ENCODE measurements at places on chromosomes 2 and 18. TPM values are rescaled to one million over a fixed set of nuclear protein-coding genes. Genes with fewer than 3 reads are reported as not detected.

The TWSG1 gene
- 107 TPM for total RNA-seq

The RTP5 gene
- not detected for total RNA-seq

The MAP3K19 gene
- not detected for total RNA-seq

The EFEMP1 gene
- total RNA-seq: 1,782 TPM

The MSTN gene
- 1.3 TPM for total RNA-seq

GRCh38 chr2:208042041-208042440 lies 16.7 kb upstream of the PLEKHM3 start:
- DNase-seq: no peak
- H3K4me3 ChIP-seq: no peak overlapping the region
- H3K4me1 ChIP-seq: no peaks in the 10 kb centered on the region
- no peaks in the 10 kb centered on the region for H3K27me3 ChIP-seq
- H3K36me3 ChIP-seq: no peaks in the 10 kb centered on the region

DNA sequence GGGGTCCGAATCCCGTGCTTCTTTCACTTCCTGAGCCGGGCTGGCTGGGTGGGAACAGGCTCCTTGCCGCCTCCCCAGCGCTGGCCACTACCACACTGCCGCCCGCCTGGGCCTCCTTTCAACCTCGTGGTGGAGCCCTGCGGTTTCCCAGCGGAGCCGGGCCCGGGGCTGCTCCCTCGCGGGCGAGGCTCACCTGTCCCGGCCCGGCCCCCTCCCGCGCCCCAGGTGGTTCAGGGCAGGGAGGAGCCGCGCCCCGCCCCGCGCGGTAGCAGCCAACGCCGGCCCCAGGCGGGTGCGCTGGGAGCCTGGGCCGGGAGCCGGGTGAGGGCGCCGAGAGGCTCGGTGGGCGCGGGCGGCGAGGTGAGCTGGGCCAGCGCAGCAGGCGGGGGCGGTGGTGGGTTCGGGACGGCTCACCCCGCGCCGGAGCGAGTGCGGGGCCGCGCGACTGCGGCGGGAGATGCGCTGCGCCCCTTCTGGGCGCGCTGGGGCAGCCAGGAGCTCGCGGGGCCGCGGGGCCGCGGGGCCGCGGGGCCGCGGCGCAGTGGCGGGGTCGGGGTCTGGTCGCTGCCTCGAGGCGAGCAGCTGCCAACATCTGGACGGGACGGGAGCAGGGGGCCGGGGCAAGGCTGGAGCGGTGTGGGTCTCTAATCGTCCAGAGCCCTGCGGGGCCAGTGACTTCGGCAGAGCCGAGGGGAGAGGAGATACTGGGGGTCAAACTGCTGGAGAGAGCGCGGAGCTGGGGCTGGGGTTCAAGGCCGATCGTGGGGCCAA lies at the start of gene LYPD6B:
Gene LYPD6B (plus strand): TSS at position 258 of the 771 bp plus-strand sequence. CDS start 92,250 bp downstream, outside the sequence.
- H3K4me1 ChIP-seq: no peaks in the 10 kb centered on the region
- no peak for DNase-seq
- H3K4me3 ChIP-seq: peak within 1 kb of the TSS; percentile 49

- H3K4me1 ChIP-seq: peaks cover 16% of the 10 kb centered on the region
- peak overlapping the region; percentile 78 for H3K27ac ChIP-seq
- H3K36me3 ChIP-seq: peaks cover 28% of the 10 kb centered on the region
- H3K27me3 ChIP-seq: no peaks in the 10 kb centered on the region
- DNase-seq: peak; percentile 52
Measured at GRCh38 chr2:55869637-55870325, 53.8 kb downstream of the EFEMP1 start.

DNA sequence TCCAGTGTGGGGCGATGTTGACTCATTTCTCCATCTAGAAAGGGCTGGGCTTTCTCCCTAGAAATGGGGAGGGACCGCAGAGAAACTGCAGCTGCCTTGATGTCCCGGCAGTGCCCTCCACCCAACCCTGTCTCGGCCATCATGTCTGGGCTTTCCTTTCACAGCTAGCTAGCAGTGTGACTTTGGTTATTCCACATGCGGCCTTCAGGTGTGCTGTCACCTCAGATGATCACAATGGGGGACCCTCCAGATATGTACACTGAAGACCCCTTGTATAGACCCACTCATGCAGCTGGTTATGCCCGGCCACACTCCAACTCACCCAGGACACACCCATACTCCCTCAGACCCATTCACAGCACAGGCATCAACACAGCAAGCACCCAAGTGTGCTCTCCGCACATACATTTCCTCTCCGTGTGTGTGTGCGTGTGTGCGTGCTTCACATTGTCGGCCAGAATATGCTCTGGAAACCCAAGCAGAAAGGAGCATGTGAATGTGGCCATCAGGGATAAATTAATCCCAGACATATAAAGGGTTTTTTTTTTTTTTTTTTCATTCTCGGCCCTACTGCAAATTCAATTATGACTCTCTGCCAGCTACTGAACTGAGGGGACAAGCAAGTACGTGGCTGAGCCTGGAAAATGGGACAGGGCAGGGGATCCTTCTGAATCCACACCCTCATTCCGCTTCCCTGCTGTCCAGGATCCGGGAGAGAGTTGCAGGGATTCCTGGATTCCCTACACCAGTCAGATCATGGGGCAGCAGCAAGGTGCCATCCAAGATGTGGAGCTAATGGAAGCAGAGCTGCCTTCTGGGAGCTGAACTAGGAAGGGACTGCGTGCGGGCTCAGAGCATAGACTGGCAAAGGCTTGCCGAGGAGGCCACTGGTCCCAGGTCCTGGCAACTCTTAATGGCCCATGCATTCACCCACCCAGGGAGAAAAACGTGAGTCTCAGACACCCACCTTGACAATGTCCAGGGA lies 240.2 kb downstream of the DYSF start:
- no peak overlapping the region for H3K4me3 ChIP-seq
- H3K27ac ChIP-seq: no peak overlapping the region
- peaks cover 31% of the 10 kb centered on the region for H3K4me1 ChIP-seq
- no peaks in the 10 kb centered on the region for H3K36me3 ChIP-seq

The IL1B gene
- total RNA-seq: 6.2 TPM

DNA sequence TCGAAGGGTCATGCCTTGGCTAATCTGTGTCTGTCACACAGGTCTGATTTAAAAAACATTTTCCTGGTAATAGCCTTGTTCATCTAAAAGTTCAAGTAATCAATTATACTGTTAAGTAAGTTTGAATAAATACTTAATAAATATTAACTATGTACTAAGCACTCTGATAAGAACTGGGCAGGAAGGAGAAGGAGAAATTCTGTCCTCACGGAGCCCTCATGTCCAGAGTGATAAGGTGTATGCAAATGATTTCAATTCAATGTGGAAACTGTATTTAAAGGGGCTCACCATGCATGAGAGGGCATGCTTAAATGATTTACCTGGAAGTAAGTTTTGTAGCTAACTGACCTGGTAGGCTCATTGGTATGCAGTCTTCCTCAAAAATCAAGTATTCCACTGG lies 94.0 kb upstream of the LYPD6 start:
- H3K4me3 ChIP-seq: no peak overlapping the region
- H3K27me3 ChIP-seq: no peaks in the 10 kb centered on the region
- no peak overlapping the region for H3K27ac ChIP-seq
- no peaks in the 10 kb centered on the region for H3K4me1 ChIP-seq

DNA sequence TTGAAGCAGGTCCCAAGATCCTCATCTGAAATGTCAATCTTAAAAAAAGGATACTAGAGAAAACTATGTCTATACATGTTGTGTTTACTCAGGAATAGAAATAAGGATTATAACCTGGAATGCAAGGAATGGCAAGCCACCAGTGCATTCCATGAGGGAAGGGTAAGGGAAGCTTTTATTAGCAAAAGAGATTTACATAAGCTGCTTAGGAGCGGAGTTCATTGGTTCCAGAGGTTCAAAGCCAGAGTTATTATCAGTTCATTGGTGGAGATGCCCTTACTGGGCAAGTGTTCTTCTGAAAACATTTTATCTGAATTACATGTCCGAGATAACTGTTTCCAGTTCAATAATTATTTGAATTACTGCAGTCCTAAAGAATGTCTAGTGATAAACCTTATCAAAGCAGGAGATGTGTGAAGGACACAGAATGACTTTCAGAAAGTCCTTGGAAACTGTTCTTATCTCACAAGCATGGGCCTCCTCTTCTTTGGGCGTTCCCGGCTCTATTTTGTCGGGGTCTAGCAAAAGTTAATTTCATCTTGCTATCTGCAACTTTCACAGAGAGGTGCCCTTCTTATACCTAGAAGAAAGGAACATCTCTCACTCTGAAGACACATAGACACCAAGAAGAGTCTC lies 23.5 kb downstream of the COMMD1 start:
- H3K27me3 ChIP-seq: no peaks in the 10 kb centered on the region
- no peak overlapping the region for H3K27ac ChIP-seq
- no peak overlapping the region for H3K4me3 ChIP-seq
- H3K36me3 ChIP-seq: no peaks in the 10 kb centered on the region
- peaks cover 9% of the 10 kb centered on the region for H3K4me1 ChIP-seq
